ENCODE measurements at places on chromosomes 3 and 15.

DNA sequence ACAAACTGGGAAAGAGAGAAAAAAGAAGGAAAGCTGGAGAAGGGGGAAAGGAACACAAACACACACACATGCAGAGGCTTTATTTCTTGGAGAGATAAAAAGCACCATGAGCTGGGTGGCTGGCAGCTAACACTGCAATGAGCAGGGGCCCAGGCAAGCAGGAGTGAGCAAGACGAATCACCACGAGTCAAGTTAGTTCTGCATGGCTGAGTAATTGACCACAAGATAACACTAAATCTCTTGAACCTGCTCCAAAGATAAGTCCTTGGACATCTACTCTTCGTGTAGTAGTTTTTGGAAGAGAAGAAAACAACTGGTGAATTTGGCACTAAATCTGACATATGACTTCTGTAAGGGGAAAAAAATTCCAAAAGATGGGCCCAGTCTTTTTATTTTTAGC is 100.9 kb downstream of the MYO5A start:
- H3K27me3 ChIP-seq: no peaks in the 10 kb centered on the region
- H3K4me1 ChIP-seq: no peaks in the 10 kb centered on the region
- no peak for DNase-seq
- no peak overlapping the region for H3K4me3 ChIP-seq
- no peak overlapping the region for H3K27ac ChIP-seq
- H3K36me3 ChIP-seq: no peaks in the 10 kb centered on the region

- DNase-seq: no peak
- H3K4me1 ChIP-seq: peaks cover 12% of the 10 kb centered on the region
- no peak overlapping the region for H3K4me3 ChIP-seq
- H3K36me3 ChIP-seq: no peaks in the 10 kb centered on the region
- no peak overlapping the region for H3K27ac ChIP-seq
Measured at GRCh38 chr15:99369196-99369595, 117.9 kb downstream of the LRRC28 start.

GRCh38 chr15:96756146-96756545 is 425.6 kb downstream of the NR2F2 start:
- no peaks in the 10 kb centered on the region for H3K36me3 ChIP-seq
- no peak overlapping the region for H3K4me3 ChIP-seq
- no peaks in the 10 kb centered on the region for H3K27me3 ChIP-seq
- H3K4me1 ChIP-seq: no peaks in the 10 kb centered on the region
- no peak overlapping the region for H3K27ac ChIP-seq

DNA sequence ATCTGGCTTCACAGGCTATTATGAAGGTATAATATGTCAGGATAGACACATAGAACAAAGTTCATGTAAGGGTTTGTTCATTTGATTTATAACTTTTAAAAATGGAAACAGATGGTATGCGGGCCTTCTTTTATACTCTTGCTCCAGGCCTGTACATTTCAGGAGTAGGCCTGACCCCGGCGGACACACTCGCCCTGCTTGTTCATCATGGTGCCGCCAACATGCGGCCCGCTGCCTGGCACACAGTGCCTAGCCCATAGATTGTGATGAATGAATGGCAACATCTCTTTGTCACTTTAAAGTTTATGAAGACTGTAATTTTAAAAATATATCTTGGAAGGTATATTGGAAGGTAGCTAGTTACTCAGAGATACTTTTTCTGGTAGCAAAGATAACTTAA is 92.1 kb upstream of the BLM start:
- no peak overlapping the region for H3K4me3 ChIP-seq
- no peaks in the 10 kb centered on the region for H3K4me1 ChIP-seq
- no peaks in the 10 kb centered on the region for H3K27me3 ChIP-seq
- no peak overlapping the region for H3K27ac ChIP-seq

- peaks cover 8% of the 10 kb centered on the region for H3K4me1 ChIP-seq
- DNase-seq: peak; percentile 26
- peak overlapping the region; percentile 93 for H3K27ac ChIP-seq
- H3K36me3 ChIP-seq: no peaks in the 10 kb centered on the region
Measured at GRCh38 chr3:87088993-87089841, 98.3 kb upstream of the VGLL3 start.

- H3K36me3 ChIP-seq: peaks cover 7% of the 10 kb centered on the region
- H3K4me3 ChIP-seq: no peak overlapping the region
- no peak for DNase-seq
- peaks cover 23% of the 10 kb centered on the region for H3K4me1 ChIP-seq
- no peaks in the 10 kb centered on the region for H3K27me3 ChIP-seq
Measured at GRCh38 chr3:111968319-111969054, 10.3 kb upstream of the ABHD10 start.

GRCh38 chr3:178170698-178171535 is 365.3 kb upstream of the KCNMB2 start:
- no peaks in the 10 kb centered on the region for H3K27me3 ChIP-seq
- H3K4me3 ChIP-seq: no peak overlapping the region
- peak overlapping the region; percentile 27 for H3K27ac ChIP-seq
- H3K4me1 ChIP-seq: peaks cover 22% of the 10 kb centered on the region

GRCh38 chr3:197465197-197465995 is 90.4 kb downstream of the BDH1 start:
- H3K4me3 ChIP-seq: no peak overlapping the region
- peaks cover 10% of the 10 kb centered on the region for H3K4me1 ChIP-seq
- no peaks in the 10 kb centered on the region for H3K27me3 ChIP-seq

DNA sequence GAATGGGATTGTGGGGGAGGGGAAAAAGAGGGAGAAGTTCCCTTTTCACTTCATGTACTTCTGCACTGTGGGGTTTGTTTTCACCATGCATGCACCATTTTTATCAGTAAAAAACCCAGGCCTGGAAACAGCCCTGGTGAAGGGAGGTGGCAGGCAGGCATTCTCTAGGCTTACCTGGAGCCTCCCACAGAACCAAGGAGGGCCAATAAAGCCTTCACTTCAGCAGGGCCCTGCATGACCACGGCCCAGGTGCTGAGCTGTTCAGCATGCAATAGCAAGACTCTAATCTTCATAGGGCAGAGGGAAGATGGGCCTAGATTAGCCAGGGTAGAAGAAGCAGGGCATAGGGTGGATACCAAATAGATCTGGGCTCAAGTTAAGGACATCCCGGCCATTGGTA is 49.6 kb downstream of the SCN5A start:
- H3K27me3 ChIP-seq: no peaks in the 10 kb centered on the region
- H3K36me3 ChIP-seq: no peaks in the 10 kb centered on the region
- no peak overlapping the region for H3K4me3 ChIP-seq
- DNase-seq: no peak

DNA sequence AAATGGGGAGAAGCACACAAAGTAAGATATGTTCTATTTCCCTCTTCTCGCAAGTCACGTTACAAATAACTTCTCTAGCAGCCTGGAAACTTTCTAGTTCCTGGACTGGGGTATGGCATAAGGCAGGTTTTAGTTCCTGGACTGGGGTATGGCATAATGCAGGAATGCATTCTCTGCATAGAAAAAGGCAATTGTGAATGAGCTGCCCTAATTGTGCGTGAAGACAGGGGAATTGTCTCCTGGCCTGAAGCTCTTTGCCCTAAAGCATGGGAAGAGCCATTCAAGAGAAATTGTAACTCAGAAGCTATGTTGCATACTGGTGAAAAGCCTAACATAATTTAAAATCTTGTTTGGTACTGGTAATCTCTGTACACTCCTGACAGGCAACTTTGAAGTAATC is 54.3 kb upstream of the CBLB start:
- DNase-seq: no peak
- no peaks in the 10 kb centered on the region for H3K4me1 ChIP-seq
- H3K4me3 ChIP-seq: no peak overlapping the region
- no peak overlapping the region for H3K27ac ChIP-seq

- H3K27me3 ChIP-seq: no peaks in the 10 kb centered on the region
- H3K36me3 ChIP-seq: no peaks in the 10 kb centered on the region
- DNase-seq: no peak
- H3K4me3 ChIP-seq: peak overlapping the region; percentile 89
Measured at GRCh38 chr15:70761931-70762468, 1.4 kb downstream of the UACA start.

DNA sequence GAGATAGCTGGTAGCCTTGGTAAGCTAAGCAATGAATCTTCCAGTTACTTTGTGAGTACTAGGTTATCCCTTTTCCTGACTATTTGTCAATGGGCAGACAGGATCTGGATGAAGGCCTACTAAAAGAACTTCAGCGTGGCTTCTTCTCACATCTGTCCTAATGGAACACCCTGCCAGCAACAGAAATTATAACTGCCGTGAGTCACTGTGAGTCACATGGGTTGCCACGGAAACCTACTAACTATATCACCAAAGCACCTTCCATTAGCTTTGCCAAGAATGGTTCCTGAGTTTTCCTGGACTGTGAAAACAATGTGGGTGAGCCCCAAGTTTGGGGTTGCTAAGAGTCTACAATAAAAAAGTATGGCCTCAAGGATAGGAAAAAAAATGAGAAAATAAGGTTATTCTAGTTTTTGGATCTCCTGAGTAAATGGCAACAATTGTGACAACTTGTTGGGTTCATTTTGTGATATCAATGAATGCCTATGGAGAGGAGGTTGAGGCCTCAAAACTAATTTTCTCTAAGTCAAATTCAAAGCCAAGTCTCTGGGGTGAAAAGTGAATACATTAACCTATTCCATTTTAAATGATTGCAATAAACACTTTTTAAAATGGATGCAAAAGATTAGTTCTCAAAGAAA is 195.1 kb upstream of the ICE2 start:
- peak; percentile 41 for DNase-seq
- H3K4me3 ChIP-seq: no peak overlapping the region
- H3K4me1 ChIP-seq: no peaks in the 10 kb centered on the region
- no peaks in the 10 kb centered on the region for H3K36me3 ChIP-seq
- no peaks in the 10 kb centered on the region for H3K27me3 ChIP-seq

- H3K4me3 ChIP-seq: no peak overlapping the region
- DNase-seq: no peak
- peaks cover 27% of the 10 kb centered on the region for H3K4me1 ChIP-seq
- peak overlapping the region; percentile 21 for H3K27ac ChIP-seq
Measured at GRCh38 chr3:27521179-27521871, 37.1 kb upstream of the SLC4A7 start.

- H3K27ac ChIP-seq: no peak overlapping the region
- H3K27me3 ChIP-seq: no peaks in the 10 kb centered on the region
- no peak overlapping the region for H3K4me3 ChIP-seq
- H3K36me3 ChIP-seq: no peaks in the 10 kb centered on the region
Measured at GRCh38 chr15:79381593-79381992, 50.5 kb upstream of the MINAR1 start.

- no peak for DNase-seq
- no peak overlapping the region for H3K4me3 ChIP-seq
- no peaks in the 10 kb centered on the region for H3K27me3 ChIP-seq
- H3K4me1 ChIP-seq: no peaks in the 10 kb centered on the region
Measured at GRCh38 chr3:149363053-149363452, 14.4 kb downstream of the TM4SF1 start.

DNA sequence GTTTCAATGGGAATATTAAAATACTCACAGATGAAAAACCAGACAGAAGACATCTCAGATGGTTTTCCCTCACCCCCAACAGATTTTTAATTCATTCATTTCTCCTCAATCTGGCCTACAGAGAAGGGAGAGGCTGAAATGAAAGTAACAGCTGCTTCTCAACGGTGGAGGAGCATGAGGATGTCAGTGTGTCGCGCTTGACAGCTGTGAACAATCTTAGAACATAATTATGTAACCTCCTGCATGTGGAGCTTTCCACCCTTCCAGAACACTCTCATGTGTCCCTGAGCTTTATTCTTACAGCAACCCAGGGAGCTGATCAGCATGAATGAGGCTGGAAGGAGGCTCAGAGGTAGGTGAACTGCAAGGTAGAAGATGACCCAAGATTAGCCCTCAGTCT is 52.7 kb downstream of the MB21D2 start:
- no peak overlapping the region for H3K27ac ChIP-seq
- no peak for DNase-seq
- no peaks in the 10 kb centered on the region for H3K36me3 ChIP-seq
- H3K4me1 ChIP-seq: peaks cover 18% of the 10 kb centered on the region
- no peaks in the 10 kb centered on the region for H3K27me3 ChIP-seq

- no peaks in the 10 kb centered on the region for H3K36me3 ChIP-seq
- no peaks in the 10 kb centered on the region for H3K27me3 ChIP-seq
- H3K27ac ChIP-seq: no peak overlapping the region
- no peak overlapping the region for H3K4me3 ChIP-seq
- no peaks in the 10 kb centered on the region for H3K4me1 ChIP-seq
- no peak for DNase-seq
Measured at GRCh38 chr3:59001675-59002074, 48.1 kb downstream of the CFAP20DC start.

DNA sequence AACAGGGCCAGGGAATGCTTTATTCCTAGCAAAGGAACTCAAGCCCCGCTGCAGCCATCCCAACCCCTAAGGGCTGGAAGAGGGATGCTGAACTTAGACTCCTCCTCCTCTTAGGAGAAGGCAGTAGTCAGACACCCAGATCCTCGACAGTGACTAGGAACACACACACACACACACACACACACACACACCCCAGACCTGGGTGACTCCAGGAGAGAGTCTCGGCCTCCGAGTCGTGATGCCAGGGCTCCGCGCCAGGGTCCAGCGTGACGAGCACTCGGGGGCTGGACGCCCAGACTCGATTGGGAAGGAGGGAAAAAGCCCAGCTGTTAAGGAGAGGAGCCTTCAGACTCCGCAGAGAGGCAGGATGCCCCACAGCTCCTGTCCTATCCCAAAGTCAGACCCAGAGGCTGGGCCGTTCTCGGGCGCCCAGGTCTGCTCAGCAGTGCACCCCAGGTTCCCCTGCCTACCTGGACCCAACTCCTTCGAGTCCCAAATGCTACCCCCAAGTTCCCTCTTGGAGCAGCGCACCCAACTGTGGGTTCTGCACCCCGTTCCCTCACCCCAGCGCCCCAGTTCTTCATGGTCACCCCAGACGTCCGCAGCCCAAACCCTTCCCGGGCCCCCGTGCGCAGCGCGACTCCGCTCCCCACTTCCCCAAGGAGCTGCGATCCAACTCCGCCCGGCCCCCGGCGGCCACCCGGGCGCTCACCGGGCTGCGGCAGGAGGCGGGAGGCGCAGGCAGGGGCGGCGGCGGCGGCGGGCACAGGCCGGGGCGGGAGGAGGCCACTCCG is 421 bp downstream of the BMF start:
- no peaks in the 10 kb centered on the region for H3K27me3 ChIP-seq
- no peaks in the 10 kb centered on the region for H3K36me3 ChIP-seq
- H3K4me1 ChIP-seq: peaks cover 31% of the 10 kb centered on the region
- H3K27ac ChIP-seq: peak overlapping the region; percentile 87
- peak overlapping the region; percentile 99 for H3K4me3 ChIP-seq

DNA sequence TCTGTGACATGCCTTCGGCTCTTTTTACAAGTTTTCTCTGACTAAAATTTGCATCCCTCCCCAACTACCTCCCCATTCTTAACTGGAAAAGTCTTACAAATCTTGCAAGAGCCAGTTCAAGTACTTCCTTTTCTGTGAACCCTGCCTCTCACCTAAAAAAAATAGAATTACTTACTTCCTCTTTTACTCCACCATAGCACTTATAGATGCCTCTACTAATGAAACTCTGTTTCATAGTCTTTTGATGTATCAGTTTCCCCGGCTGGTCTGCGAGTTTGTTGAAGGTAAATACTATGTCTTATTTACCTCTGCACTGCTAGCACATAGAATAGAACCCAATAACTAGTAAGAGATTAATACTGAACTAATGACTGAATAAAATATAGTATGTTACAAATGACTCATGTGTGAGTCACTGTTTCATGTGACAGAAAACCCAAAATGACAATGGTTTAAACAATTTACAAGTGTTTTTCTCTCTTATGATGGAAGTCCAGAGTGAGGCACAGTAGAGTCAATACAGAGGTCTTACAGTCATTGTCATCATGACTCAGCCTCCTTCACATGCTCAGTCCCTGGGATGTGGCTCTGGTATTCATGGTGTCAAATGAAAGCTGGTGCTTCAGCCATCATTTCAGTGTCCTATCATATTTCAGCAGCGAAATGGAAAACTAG is 393.5 kb downstream of the RSL24D1 start:
- no peak overlapping the region for H3K27ac ChIP-seq
- no peak for DNase-seq
- no peaks in the 10 kb centered on the region for H3K4me1 ChIP-seq
- no peaks in the 10 kb centered on the region for H3K36me3 ChIP-seq

Measured in thoracic aorta (tissue), 2 donors.